NCI-H187 treated with DMSO at 0.1 percent for 48 hours (cell line): ENCODE measurements at places on chromosomes 11 and 22.

DNA sequence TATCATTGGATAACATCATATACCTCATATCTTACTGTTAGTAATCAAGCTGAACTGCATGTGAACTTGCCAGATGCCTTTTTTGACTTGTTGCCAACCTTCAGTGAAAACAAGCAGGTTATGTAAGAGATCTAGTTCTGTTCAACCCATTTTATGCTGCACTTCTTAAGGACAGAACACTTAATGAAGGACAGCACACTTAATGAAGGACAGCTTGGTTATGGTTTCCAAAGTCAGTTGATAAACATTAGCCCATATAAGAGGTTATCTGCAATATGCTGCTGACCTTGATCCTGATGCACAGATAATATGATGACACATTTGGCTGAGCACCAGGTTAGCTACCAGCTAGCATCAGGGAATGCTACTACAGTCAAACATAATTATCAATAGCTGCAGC, 358.7 kb upstream of the PDGFD start:
- no peak for DNase-seq

- no peak for DNase-seq
Observed at GRCh38 chr22:37334461-37334858, 52.2 kb downstream of the CYTH4 start.

DNA sequence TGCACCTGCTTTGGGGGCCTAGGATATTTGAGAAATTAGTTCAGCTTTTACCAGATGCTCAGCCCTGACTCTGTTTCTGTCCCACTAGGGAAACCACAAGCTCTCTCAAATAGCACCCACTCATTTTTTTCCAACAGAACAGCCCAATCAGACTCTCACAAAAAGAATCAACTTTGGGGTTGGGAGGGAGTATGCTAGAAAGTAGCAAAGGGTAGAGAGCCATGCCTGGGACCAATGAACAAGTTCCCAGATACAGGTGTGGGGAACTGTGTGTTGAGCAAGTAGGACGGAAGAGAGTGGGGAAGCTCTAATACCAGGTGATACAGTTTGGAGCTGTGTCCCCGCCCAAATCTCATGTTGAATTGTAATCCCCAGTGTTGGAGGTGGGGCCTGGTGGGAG, 41.1 kb downstream of the TRIM66 start:
- DNase-seq, result no peak

GRCh38 chr11:133930767-133931448, 25.9 kb downstream of the IGSF9B start:
- no peak for DNase-seq

GRCh38 chr11:43399983-43400630, 41.4 kb downstream of the TTC17 start:
- DNase-seq, result no peak

GRCh38 chr11:18056561-18057181, 10.6 kb upstream of the TPH1 start:
- DNase-seq, result no peak

DNA sequence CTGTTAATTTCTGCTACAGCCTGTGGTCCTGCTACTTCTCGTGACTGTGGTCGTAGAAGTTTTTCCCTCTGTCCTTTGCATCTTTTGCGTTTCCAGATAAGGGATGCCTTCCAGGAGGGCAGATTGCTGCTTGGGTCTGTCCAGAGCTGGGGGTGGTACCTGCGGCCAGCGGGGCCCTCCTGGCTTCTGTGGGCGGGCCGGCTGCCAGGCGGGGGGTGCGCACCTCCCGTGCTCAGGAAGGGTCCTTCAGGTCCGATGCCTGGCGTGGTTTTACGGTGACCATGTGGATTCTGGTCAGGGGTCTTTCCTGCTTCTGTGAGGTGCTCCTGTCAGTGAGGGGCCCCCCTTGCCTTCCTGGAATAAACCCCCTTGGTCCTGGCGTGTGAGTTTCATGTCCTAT, 84.8 kb downstream of the KCNQ1 start:
- DNase-seq, result no peak

DNA sequence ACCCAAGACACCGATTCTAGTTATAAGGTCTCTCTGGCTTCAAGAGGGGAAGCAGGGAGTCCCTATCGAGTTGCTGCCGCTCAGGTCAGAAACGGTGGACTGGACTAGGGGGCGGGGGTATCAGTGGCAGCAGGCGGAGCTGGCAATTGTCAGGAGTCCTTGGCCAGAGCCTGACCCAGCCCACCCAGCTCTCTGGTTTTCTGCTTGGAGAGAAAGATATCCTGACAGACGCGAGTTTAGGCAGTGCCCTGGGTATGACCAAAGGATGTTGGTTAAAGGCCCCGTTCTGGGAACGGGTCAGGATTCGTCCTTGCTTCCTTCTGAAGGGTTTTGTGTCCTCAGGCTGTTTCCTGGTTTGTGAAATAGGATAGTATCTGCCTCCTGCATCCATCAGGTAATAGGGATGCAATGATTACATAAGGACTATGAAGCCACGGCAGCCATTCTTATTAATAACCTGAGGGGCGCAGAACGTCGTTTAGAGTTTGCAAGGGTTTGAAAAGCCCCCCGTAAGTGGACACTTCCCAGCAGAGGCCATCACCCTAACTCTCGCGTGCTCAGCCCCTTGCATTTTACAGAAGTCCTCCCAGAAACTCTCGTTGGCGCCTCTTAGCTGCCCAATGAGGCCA, 700 bp upstream of the DEPDC5 start:
- no peak for DNase-seq

- no peak for DNase-seq
Observed at GRCh38 chr11:2725368-2726300, 25.8 kb upstream of the KCNQ1OT1 start.

- DNase-seq, result no peak
Observed at GRCh38 chr11:126328938-126329643, 25.2 kb downstream of the DCPS start.

DNA sequence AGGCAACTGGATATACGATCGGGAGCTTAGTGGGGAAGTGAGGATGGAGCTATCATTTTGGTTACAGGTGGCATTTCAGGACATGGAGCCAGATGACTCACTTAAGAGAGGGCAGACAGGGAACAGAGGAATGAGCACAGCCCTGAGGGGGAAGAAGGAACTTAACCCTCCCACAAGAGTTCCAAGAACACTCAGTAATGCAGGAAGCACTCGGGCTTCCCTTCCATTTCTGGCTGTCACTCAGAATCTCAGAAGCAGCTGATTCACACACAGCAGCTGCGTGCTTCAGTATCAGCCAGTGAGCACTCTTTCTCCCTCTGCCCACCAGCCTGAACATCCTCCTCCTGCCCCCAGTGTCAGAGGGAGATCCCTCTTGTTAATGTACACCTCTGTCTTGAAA, 34.8 kb downstream of the EFCAB6 start:
- DNase-seq, result no peak

GRCh38 chr11:31340903-31341572, 28.5 kb downstream of the DCDC1 start:
- no peak for DNase-seq

GRCh38 chr11:72014761-72015320, 16.1 kb downstream of the IL18BP start:
- DNase-seq, result no peak

- no peak for DNase-seq
Observed at GRCh38 chr11:94586978-94587377, 19.8 kb downstream of the PIWIL4 start.

DNA sequence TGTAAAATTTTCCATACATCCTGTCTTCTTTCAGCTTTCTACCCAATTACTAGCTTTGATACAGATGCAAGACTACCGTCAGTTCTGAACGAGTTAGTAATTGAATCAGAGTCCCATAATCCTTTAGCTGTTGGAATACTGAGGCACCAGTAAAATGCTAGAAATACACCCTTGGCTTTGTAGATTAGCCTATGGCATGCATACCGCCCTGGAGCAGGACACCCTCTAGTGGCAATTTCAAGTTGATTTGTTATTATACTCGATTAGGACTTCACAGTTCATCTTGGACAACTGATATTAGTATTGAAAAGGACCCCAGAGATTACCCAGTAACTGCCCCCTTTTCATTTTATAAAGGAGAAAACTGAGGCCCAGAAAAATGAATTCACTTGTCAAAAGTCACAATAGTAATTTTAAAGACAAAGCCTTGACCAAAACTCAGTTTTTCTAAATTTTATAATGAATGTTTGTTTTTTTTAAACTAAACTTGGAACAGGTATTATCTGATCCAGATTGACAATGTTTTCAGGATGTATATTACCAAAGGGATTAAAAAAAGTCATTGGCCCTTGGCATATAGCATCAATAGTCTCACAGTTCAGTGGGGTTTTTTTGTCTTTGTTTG, 72.6 kb downstream of the HIPK3 start:
- DNase-seq, result no peak

DNA sequence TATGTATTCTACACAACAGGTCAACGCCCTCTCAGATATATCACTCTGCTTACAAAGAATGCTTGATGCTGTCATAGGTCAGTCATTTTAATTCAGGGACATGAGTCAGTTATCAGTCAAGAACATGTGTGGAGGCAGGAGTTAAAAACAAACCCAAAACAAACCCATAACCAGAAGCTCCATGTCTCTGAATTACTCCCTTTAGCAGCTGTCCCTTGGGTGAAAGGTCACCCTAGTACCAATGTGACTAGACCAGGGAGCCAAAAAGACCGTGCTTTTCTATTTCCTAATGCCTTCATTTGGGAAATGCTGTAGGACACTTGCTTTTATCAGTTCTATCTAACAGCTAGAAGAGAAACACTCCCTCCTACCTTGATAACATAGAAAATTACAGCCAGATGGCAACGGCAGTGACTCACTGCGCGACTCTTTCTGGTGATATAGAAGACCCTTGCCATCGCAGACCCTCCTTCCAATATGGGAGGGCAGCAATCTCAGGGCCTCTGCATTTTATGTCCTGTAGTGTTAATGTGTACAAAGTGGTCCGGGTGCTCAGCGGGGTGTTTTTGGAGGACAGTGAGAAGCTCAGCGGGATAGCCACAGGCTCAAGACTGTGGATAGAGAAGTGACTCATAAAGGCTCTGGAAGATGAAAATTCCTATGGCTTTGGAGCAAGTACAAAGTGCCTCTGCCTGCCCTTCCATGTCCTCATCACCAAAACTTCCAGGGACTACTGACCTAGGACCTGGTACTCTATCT, 24.8 kb downstream of the APOL5 start:
- no peak for DNase-seq

DNA sequence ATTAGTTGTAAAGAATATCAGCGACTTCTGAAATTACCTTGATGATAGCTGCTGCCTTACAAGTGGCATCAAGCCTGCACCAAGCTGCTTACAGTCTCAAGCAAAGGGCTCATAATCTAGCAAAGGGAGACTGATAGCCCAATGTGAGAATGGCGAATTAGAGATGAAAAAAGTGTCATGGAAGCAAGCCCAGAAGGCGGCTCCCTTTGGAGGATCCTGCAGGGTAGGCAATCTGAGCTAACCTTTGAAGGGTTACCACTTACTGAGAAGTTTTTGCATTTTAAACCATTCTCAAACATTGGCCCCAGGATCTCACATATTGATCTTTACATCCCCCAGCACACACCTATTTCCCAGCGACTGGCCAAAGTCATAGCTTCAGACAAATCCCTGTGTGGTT, 18.5 kb downstream of the GAB2 start:
- DNase-seq, result no peak

- no peak for DNase-seq
Observed at GRCh38 chr11:18785411-18785810, 6.2 kb downstream of the PTPN5 start.

DNA sequence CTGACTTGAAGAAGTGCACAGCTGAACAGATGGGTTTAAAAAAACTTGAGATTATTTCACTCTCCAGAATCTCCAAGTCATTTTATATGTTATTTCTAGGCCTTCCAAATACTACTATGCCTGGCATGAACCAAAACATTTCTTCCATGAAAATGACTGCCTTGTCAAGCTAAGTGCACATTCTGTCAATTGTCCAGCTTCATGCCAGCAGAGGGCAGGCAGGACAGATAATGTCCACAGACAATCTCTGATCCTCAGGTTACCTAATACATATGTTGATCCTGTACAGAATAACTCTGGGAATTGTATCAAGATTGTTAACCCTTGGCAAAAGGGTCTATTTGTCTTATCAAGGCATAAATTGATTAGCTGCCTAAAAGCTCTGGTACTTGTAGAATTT, 229.5 kb downstream of the AASDHPPT start:
- no peak for DNase-seq

DNA sequence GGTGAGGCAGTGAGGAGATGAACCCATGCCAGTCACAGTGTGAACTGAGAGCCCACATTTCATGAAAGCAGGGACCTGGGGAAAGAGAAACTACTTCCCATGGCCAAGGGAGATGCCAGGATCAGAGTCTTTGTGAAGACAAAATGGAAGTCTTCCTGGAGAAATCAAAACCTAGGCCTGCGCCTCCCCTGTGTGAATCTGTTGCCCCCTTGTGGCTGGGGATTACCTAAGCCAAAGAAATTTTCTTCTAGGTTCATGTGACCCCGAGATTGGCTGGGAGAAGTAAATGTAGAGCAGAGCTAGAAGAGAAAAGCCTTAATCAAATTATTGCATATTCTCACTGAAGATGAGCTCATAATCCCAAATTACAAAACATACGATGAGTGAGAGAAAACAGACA, 1075.3 kb downstream of the TBC1D22A start:
- no peak for DNase-seq

GRCh38 chr11:131064373-131064991, 148.2 kb upstream of the SNX19 start:
- DNase-seq, result no peak

DNA sequence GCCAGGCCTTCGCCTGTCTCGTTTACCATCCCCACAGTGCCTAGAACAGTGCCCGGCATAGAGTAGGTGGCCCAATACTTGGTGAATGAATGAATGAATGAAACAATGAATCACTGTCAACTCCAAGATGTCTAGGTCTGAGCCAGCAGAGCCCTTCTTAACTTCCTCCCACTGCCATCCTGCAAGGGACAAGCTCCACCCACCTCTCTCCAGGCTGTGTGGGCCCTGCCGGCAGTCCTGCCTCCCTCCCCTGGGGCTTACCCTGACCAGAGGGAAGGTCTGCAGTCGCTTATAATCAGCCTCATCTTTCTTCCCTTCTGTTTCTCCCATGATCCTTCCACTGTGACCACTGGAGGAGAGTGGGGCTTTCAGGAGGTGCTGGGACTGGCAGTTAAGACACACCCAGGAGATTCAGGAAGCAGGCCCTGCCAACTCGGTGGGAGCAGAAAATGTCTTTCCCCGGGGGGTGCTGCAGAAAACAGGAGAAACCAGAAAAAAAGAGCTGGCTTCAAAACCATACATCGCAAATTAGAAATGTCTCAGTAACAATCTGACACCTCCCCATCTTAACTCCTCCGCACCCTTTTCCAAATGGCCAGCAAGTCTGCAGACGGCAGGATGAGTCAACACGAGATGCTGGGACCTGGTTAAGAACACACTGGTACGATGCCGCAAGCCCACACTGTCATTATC, 11.4 kb downstream of the DNAL4 start:
- no peak for DNase-seq

DNA sequence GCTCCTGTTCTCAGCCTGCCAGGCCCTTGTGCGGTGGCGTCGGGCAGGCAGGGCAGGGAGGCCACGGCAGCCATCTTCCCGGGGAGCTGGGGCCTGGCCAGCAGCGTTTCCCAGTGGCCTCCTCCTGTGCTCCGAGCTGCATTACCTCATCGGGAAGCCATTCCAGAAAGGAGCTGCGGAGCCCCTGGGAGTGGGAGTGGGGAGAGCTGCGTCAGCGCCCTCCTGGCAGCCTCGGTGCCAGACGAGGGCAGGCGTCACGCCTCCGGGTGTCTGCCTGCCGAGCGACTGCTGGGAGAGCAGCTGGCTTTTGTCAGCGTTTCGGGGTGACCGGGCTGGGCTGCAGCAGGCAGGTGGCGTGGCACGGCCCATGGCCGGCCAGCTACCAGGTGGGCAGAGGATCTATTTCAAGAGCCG, 30.9 kb upstream of the WNT7B start:
- no peak for DNase-seq
